ENCODE measurements at places on chromosomes 5 and 9.

DNA sequence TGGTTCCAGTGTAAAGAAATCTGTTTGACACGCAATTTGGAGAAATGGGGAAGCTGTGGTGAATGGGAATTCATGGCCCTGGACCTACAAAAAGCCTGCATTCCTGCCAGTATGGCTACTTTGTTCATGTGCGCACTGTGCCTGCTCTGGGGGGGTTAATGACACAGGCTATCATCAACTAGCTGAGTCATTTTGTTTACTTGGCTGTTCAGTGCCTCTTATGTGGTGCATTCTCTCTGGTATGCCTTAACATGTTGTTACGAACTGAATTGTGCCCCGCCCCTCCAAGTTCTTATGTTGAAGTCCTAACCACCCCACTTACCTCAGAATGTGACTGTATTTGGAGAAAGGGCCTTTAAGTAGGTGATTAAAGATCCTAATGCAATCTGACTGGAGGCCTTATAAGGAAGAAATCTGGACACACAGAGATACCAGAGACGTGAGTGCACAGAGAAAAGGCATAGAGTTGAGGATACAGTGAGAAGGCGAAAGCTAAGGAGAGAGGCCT, 20.4 kb upstream of the UBAP1 start:
- peak; percentile 79 for DNase-seq

DNA sequence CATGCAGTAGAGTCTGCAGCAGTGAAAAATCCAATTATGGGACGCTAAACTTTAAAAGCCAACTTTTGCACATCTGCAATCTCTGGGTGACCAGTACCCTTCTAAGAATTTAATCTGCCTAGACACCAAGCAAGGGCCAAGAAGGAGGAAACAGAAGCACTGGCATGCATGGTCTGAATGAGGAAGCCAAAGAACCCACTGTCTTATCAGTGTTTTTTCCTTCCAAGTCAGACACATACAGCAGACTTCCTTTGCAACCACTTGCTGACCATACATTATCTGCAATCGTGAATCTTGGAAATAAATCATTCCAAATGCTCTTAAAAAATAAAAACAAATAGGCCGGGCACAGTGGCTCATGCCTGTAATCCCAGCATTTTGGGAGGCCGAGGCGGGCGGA, 65.9 kb downstream of the DEPDC1B start:
- DNase-seq: no peak

GRCh38 chr5:6158974-6159831, 219.1 kb downstream of the MED10 start:
- DNase-seq: peak; percentile 83

DNA sequence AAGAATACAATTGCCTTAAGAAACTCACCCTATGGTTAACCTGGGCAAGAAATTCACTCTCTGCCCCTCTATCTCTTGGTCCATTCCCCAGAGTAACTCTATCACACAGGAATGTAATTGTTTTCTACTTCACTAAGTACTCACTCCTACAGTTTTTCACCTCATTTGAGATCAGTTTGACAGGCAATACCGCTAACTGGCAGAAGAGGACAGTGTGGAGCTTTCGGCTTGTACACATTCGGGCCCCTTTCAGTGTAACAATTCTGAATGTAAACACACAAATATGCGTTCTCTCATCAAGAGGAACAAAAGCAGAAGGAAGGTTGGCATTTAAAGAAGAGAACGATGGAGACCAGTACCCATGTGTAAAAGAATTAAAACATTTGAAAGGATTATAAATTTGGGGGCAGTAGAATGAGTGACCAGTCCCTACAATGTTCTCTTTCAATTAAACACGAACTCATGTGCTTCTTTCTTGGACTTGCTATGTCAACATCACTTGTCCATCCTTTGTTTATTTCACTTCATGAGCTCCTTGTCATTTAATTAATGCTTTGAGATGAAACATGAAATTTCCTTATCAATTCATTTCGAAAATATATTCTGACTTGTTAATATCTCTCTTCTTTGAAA, 188.5 kb upstream of the GRAMD2B start:
- peak; percentile 14 for DNase-seq

DNA sequence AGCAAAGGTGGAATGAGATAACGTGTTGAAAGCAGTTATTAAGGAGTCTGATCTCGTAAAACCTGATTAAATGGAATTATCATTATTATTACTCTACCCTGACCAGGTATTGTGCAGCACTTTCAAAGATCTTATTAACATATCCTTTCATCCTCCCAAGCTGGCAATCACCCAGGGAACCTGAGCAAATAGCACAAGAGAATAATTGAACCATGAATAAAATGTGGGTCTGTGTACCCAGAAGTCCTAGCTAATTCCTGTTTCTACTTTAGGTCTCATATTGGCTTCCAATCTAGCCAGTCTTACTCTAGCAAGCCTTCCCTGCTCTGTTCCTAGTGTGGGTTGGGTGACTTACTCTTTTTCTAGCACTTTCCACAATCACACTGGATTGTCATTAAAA, 162.2 kb upstream of the STK32A start:
- no peak for DNase-seq

DNA sequence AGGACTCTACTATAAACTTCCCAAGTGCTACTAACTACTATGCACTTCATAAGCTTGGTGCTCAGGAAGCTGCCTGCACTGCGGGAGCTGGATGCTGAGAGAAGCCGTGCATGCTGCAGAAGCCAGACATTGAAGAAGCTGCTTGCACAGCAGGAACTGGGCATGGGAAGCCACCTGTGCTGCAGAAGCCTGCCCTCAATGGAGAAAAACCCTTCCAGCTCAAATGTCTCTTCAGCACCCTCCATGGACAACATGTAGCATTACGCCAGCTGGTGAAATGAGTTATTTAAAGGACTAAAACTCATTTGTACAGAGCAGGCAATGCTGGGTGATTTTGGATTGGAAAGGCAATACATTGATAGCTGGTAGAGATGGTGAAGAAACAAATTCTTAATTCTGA, 247.2 kb downstream of the KIF4B start:
- DNase-seq: no peak

GRCh38 chr5:10339958-10340357, 13.5 kb upstream of the MARCHF6 start:
- no peak for DNase-seq

- no peak for DNase-seq
Measured at GRCh38 chr9:124231095-124231737, 26.5 kb upstream of the NEK6 start.

GRCh38 chr9:34010979-34011378, 37.7 kb downstream of the UBAP2 start:
- no peak for DNase-seq

- DNase-seq: no peak
Measured at GRCh38 chr5:1745123-1745795, 54.4 kb downstream of the MRPL36 start.

- DNase-seq: peak; percentile 57
Measured at GRCh38 chr5:72268753-72269410, 51.2 kb downstream of the MRPS27 start.

DNA sequence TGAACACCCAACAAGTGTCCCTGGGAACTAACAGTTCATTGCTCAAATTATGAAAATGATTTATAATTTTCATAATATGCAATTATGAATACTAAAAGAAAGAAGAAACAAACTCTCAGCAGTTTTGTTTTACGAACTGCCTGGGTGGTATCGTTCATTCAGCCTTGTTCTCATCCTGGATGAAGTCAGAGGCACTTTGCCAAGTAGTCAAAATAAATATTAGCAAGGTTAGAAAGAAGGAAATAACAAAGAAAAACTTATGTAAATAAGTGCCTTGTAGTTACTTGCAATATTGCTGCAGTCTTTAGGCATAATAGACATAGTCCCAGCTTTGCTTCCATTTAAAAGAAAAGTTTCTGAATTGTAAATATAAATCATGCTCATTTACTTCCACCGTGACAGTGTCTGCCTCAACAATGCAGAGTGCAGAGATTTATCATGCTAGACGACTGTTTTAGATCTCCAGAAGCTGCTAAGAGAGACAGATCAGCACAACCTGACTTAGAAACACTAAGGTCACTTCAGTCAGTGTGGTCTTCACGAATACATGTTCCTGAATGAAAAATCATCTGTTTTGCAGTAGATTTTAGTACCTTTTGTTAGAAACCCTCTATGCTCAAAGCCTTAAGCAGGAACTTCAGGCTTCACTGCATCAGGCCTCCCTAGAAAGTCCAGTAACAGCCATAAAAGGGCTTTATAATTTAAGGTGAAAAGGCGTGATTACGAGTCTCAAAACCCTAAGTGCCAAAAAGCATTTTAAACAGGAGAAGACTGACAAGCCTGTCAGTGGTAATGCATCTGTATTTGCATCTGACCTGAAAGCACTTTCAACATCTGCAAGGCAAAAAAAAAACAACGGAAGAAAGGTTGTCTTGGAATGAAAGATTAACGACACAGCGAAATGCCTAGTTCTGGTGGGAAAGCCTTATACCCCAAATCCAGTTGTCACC, 92.1 kb downstream of the TMEM167A start:
- DNase-seq: no peak

DNA sequence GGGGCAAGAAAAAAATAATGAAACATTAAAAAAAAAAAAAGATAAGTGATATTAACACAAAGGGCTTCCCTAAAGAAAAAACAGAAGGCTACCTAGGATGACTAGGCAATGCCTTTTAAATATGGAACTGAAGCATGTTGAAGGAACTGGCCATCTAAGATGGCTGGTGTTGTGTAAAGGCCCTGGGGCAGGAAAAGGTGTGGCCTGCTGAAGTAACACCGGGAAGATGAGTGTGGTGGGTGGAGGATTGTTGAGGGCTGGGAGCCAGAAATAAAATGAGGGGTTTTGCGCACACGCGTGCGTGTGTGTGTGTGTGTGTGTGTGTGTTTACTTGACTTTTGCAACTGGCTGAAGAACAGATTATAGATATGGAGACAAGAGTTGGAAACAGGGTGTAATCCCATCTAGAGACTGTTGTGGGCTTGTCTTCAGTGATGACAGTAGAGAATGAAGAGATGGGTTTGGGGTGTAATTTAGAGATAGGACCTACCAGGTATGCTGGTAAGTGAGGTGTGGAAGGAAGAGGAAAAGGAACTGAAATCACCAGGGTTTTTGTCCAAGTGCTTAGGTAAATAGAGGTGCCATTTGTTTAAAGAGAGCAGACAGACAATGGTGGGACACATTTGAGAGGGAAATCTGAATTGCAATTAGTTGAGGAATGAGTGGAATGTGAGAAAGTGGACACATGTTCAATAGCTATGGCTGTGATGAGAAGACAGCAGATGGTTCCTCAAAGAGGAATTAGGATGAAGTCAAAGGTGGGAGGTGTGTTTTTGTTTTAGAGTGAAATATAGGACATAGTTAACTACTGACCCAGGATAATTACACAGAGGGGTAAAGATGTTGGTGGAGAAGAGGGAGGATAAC, 33.9 kb downstream of the RAD23B start:
- no peak for DNase-seq

GRCh38 chr5:164255598-164256213, 750.3 kb downstream of the MAT2B start:
- no peak for DNase-seq

DNA sequence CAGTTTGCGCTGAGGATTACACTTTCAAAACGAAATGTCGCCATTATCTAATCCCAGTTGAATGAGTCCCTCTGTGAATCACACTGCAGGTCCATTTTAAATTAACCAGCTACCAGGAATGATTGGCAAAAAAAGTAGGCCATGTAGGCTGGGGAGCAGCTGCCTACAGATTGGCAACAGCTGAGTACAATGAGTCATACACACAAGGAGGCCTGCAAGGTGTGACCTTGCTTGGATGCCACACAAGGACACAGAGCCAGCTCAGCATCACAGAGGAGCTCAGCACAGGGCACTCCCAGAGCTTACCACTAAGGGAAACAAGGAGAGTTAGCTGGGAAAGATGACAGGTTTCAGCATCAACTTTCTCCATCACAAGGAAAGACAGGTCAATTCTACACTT, 12.9 kb downstream of the HAVCR1 start:
- no peak for DNase-seq

- DNase-seq: peak; percentile 49
Measured at GRCh38 chr5:171644536-171644935, 141.1 kb upstream of the SMIM23 start.

GRCh38 chr5:177452688-177453638, 6.3 kb downstream of the PRR7 start:
- no peak for DNase-seq

- DNase-seq: no peak
Measured at GRCh38 chr5:72855821-72856220, 39.4 kb downstream of the TNPO1 start.

- DNase-seq: peak; percentile 40
Measured at GRCh38 chr5:33726422-33727165, 165.2 kb downstream of the ADAMTS12 start.

DNA sequence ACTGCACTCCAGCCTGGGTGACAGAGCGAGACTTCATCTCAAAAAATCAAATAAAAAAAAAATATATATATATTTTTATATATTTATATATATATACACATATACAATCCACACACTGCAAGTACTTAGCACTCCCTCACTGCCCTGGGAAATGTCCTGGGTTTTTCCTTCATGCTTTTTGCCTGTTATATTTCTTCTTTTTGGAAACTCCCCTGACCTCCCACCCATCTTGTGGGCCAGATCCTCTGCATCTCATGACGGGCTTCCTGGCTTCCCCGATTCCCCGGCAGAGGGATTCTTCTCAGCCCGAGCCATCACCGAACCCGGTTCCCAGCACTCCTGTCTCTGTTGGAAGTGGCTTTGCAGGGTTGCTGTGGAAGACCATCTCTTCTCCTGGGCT, 39.5 kb upstream of the NCS1 start:
- no peak for DNase-seq

DNA sequence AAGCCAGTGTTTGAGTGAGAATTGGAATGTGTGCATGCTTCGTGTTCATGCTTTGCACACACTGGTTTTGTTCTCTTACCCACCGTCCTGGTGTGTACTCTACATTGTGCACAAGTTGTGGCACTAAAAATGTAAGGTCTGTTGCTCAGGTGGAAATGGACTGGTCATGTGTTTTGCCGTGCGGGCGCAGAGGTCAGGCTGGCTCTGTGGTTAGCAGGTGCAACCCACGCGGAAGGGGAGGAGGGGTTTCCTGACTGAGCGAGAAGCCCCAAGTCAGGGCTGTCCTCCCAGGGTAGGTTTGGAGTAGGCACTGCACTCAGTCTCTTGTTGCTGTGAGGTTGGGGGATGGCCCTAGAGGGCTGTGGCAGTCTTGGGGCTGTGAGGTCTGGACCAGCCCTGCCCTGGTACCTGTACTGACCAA, 86.6 kb downstream of the EHMT1 start:
- DNase-seq: no peak

DNA sequence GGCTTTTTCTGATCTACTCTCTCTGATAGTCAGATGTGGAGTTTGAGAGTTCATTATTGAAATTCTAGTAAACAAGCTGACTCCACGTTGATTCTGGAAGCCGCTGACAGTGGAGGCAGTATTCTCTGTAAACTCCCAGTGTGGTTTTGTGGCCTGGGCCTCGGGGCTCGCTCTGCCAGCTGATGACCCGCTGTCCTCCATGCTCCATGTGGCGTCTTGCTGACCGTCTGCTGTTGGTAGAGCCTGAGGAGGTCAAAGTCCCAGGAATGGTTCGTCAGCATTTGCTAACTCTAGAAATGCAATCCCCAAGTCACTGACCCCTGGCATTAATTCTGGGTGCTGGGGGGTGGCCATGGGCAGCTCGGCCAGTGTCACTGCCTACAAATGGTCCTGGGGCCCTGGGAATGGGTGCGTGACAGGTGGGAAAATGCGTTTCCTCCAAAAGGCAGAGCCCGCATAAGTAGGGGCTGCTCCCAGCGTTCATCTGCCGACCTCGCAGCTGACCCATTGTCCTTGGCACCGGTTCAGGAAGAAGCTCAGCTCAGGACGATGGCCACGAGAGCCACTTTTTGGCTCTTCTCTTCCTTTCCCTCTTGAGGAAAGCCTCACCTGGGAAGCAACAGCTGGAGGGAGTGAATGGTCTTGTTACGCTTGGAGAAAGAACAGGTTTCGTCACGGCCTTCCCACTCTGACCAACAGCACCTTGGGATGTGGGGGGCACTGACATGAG, 55.1 kb downstream of the MRPL36 start:
- no peak for DNase-seq
